ENCODE measurements at places on chromosomes 13 and 19. TPM values are rescaled to one million over a fixed set of nuclear protein-coding genes. Genes with fewer than 3 reads are reported as not detected.

DNA sequence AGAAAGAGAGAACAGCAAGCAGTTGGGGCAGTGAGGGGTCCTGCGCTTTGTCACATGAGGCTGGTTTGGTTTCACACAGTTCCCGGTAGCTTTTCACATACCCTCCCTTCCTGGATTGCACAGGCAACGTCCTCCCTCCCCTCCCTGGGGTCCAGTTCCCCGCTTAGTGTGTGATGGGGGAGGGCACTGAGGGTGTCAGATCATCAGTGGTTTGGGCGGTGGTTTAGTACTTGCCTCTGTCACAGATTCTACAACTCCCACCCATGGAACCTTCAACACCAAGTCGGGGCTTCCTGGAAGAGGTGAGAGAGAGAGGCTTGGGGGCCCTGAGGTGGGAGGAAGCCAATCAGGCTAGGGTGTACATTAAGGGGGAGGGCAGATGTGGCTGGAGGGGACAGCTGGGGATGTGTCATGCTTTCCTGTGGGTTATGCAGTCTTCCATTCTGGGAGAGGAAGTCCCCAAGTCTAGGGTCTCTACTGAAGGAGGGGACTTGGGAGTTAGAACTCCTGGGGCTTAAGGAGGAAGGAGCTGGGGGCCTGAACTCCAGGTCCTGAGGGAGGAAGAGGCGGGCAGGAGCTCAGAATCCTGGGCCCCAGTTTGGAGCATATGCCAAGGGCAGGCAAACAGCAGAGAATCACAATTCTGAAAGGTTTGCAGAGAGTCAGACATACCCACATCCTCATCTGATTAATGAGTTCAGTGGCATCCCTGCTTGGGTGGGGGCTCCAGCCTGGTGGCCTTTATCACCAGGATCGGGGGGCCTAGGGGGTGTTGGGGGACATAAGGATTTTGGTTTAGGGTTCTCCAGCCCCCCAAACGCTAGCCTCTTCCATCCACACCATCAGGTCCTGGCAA, at the start of gene NKG7:
TSS of gene NKG7 (minus strand) at position 6 of the 856 bp plus-strand sequence. CDS start 119 bp downstream, outside the sequence.
- no peak for DNase-seq

GRCh38 chr19:46913198-46913851, 52.5 kb downstream of the ARHGAP35 start:
- no peak for DNase-seq

- no peak for DNase-seq
Measured at GRCh38 chr13:87235621-87236020, 435.6 kb upstream of the SLITRK5 start.

The ZNF99 gene
- total RNA-seq, result not detected

GRCh38 chr19:7846155-7846646, 16.2 kb downstream of the EVI5L start:
- DNase-seq, result no peak

The MBD3L3 gene
- not detected for total RNA-seq

The FCAR gene
- total RNA-seq, result not detected

The PRR20D gene
- not detected for total RNA-seq

DNA sequence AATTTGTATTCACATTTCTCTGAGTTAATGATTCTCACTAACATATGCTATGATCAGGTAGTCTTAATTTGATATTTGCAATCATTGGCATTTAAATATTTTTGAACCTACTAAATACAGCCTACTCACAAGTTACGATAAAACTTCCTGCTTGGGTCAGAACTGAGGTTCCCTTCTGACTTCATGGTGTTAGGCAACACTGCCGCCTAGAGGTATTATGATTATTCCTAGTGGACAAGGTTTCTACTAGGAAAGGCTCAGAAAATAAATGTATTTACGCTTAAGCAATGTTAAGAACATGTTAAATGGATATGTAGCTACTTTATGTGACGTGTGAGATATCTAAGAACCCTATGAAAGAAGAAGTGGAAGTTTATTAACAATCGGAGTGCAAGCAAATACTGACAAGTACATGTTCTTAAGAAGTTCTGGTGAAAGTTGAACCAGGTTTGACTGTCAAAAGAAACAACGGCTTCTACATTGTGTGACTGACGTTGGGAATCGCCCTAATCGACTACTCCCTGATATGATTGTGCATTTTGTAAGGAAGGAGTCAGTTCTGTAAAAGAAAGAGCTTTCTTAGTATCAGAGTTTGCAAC, 1395.8 kb downstream of the SLITRK5 start:
- no peak for DNase-seq

GRCh38 chr13:90454002-90454636, 893.4 kb upstream of the MIR17HG start:
- no peak for DNase-seq

The CFAP97D2 gene
- not detected for total RNA-seq

DNA sequence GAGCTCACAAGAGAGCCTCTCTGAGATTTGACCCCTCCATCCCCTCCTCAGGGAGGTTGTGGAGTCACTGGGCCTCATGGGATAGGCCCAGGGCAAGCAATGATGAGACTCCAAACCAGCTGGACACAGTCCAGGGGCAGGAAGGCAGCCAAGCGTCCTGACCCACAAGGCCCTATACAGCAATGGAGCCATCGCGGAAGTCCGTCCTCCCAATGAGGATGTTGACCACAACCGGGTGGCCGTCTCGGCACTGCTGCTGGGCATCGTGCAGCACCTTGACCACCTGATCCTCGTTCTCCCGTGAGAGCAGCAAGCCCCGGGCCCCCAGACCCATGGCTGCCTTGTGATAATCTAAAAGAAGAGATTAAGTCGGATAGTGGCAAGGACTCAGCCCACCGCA, 7.9 kb downstream of the SYDE1 start:
- no peak for DNase-seq

The TRMT1 gene
- total RNA-seq, result 96.6 TPM

The LSM7 gene
- total RNA-seq, result 228 TPM

The OR10H1 gene
- not detected for total RNA-seq

DNA sequence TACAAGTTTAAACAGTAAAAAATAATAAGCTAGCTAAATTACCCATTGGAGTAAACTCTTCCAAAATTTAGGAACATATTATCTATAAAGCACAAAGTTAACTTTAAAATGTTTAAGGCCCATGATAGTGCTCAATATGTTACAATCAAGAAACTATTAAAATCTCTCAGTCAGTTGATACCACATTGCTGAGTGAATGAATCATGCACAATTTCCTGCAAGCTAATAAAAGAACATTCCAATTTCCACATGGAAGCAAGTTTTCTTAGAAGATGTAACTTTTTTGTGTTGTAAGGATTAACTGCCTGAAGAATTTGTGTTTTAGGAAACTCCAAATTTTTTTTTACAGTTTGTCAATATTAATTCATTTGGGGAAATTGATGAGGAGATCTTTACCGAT, 666.6 kb downstream of the SLITRK1 start:
- DNase-seq, result no peak

- no peak for DNase-seq
Measured at GRCh38 chr19:35395382-35396199, 24.7 kb downstream of the GPR42 start.

GRCh38 chr13:58960888-58961287, 1202.8 kb downstream of the DIAPH3 start:
- DNase-seq, result no peak

- no peak for DNase-seq
Measured at GRCh38 chr19:49456326-49456725, 3.3 kb downstream of the ALDH16A1 start.

GRCh38 chr19:13460045-13460444, 46.2 kb downstream of the CACNA1A start:
- peak; percentile 43 for DNase-seq

GRCh38 chr13:98570929-98571372, 6.0 kb downstream of the STK24 start:
- no peak for DNase-seq

GRCh38 chr13:34886121-34886875, 55.8 kb upstream of the NBEA start:
- no peak for DNase-seq

- no peak for DNase-seq
Measured at GRCh38 chr19:19417628-19418245, 12.3 kb downstream of the GATAD2A start.

The FOXO1 gene
- total RNA-seq, result 56.9 TPM

- no peak for DNase-seq
Measured at GRCh38 chr13:27709779-27710178, 82.5 kb upstream of the GSX1 start.
